ENCODE measurements at places on chromosomes 5 and 9.

- no peak for DNase-seq
Measured at GRCh38 chr5:175830586-175831300, 40.6 kb upstream of the CPLX2 start.

GRCh38 chr5:59569608-59570334, 323.8 kb downstream of the PDE4D start:
- DNase-seq: no peak

DNA sequence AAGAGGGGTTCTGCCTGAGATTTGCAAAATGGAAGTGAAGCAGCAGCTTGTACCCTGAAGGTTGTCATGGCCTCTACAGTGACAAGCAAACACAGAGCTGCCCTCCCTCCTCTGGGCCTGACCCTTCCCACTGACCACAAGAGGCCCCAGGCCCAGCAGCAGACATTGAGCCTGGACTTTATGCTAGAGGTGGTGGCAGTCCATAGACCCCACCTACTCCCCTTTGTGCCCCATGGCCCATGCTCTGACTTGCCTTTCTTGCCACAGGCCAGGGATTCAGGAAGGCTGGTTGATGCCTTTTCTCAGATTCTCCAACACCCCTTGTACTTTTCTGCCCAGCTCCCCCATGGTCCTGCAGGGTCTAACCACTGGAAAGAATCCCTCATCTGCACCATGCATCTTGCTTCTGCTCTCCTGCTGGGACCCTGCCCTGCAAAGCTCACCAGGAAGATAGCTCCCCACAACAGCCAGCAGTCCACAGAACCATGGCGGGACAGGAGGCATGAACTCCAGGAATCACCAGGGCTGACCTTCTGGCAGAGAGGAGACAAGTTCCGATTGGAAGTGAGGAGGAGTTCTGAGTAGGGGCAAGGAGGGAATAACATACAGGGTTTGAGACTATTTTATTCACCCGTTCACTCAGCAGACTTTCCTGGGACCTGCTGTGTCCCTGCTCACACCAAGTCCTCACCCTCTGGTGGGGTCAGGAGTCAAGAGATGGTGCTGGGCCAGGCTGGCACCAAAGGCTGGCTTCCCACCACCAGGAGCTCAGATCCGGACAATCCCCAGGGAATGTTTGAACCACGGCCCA, 263.8 kb downstream of the SYK start:
- no peak for DNase-seq

GRCh38 chr5:173963182-173963838, 25.7 kb upstream of the C5orf47 start:
- peak; percentile 66 for DNase-seq

GRCh38 chr9:87827341-87827740, 55.3 kb upstream of the SPATA31E1 start:
- DNase-seq: no peak

- peak; percentile 75 for DNase-seq
Measured at GRCh38 chr9:69199769-69200470, 25.8 kb downstream of the TJP2 start.

DNA sequence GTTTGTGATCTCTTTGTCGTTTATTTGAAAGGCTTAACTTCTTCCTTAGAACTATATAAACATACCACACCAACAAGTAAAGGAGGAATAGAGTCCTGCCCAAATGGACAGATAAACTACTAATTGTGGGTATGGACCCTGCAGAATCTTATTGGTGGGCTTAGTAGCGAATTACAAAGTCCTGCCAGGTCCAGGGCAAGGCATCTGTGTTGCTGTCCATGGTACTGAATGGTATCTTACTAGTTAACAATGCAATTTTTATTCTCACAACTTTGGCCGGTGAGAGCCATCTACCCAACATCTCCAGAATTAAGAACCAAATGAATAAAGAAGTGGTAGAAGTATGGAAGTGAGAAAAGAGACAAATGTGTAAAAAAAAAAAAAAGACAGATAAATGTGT, 1782.4 kb upstream of the WWC1 start:
- no peak for DNase-seq

DNA sequence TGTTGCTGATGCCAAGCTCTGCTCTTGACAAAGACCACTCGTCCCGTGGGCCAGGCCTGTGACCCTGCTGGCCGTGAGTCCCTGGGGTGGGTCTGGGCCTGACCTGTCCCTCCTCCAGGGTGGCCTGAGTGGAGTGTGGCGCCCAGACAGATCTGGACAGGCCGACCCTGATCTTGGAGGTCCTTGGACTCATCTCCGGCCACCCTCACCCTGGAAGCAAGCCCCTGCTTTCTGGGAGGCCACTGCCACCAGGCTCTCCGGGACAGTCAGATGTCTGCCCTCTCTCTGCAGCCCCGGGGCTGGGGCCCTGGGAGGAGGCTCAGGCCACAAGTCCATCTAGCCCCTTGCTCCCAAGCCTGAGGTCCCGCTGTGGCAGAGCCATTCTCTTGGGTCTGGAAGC, 31.2 kb upstream of the TMEM250 start:
- DNase-seq: no peak

- peak; percentile 61 for DNase-seq
Measured at GRCh38 chr5:119315516-119315949, 40.3 kb upstream of the TNFAIP8 start.

DNA sequence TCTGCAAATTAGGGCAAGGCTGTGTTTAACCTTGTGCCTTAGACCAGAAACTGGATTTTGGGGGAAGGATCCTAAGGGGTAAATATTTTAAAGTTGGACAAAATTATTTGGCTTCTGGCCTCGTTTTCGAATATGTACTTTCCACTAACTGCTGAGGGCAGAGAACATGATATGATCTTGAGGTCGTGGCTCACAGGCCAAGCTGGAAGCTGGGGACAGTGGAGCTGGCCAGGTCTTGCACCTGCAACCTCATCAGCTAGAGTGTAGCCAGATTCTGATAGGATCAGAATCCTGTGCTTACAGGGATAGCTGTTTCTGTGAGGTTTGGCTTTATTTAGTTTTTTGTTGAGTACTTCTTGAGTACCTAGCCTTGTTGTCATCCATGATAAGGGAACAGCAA, 24.9 kb downstream of the MAN2A1 start:
- DNase-seq: no peak

DNA sequence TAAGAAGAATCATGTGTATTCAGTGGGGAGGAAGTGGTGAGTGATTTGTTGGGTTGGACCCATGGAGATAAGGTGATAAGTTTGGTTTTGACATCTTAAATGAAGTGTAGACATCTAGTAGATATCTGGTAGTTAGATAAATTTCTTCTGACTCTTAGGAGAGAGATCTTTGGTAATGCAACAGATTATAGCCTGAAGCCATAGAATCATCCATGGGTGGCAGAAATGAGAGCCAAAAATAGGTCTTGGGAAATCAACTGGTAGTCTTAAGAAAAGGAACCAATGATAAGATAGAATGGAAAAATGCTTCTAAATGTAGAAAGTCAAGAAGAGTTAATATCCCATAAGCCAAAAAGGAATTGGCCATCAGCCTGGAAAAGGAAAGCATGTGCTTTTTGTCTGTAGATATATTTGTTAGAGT, 532.7 kb upstream of the GRAMD2B start:
- peak; percentile 70 for DNase-seq

DNA sequence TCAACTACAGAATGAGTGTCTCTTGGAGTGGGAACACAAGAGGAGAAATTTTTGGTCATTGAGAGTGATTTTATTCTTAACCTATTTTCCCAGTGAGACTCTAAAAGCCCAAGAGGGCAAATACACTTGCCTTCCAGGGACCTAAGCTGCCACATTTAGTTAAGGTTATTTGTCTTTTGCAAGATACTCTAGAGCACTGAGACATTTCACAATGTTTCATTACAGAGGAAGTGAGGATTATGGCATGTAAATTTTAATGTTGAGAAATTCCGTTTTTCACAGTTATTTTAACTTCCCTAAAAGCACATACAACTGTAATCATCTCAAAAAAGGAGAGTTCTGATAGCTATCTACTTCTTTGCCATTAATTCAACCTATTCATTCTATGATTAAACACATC, 38.7 kb upstream of the RAB3C start:
- DNase-seq: peak; percentile 9

- DNase-seq: no peak
Measured at GRCh38 chr9:130433168-130433946, 11.4 kb upstream of the ASS1 start.

DNA sequence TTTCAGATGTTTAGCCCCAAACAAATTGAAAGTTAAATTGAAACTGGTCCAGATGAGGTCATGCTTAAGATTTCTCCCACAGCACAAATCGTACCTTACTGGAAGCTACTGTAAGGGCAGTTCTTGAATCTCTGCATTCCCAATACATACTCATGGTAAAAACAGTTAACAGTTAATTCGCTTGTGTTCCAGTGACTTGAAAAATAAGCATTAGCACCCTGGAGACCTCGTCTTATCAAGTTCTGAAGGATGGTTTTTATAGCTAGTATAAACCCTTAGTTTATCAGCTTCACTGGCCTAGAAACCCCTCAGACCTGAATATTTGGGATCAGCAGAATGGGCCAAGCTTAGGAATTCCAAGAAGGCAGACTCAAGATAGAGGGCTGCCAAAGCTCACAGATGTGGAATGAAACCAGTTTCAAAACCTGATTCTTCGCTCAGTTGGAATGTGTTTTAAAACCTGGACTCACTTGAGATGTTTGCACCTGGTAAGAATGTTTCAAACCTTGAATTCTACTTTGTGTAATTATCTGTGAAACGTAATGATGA, 103.6 kb downstream of the C9orf152 start:
- DNase-seq: no peak

- no peak for DNase-seq
Measured at GRCh38 chr9:274406-274805, 59.7 kb downstream of the DOCK8 start.

- DNase-seq: no peak
Measured at GRCh38 chr9:117739624-117740347, 35.6 kb downstream of the TLR4 start.

- no peak for DNase-seq
Measured at GRCh38 chr9:8633784-8634183, 834.2 kb upstream of the DMAC1 start.

DNA sequence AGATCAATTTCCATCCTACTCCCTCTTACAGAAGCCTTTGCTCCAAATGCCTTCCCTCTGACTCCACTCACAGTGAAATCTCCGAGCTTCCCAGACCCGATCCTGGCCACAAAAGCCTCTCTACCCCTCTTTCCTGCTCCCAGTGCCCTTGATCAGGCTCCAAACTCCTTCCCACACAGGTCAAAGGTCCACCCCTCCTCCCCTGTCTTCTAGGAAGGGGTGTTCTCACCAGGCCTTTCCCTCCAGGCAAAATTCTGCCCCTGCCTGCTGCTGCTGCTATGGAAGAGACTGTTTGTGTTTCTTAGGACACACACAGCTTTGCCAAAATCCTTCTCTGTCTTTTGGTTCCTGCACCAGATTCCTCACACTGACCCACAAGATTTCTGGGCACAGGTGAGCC, 85.8 kb upstream of the ALDH1A1 start:
- no peak for DNase-seq

GRCh38 chr9:35814106-35814840, 569 bp downstream of the HINT2 start:
- DNase-seq: peak; percentile 34

DNA sequence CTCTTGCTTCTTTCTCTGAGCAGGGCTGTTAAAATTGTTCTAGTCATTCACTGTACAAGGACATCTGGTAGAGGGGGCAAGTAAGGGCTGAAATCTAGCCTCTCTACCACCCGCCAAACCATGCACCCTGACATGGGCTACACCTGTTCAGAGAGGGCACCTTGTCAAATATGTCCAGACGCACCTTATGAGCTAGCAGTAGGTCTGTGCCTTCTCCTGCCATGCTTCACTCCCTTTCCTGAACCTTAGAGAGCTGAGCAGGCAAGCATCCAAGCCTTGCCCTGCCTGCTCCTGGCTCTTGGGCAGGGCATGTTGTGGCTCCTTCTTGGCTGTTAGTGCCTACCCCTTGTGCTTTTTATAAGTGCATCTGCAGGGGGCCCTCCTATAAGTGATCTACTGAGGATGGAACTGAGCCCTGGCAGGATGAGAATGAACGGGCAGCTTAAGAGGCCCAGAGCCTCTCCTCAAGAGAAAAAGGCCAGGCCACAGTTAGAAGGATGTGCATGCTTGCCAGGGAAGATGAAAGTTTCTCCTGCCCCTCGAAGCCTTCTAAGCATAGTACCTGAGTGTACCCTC, 3.8 kb upstream of the NEUROG1 start:
- DNase-seq: no peak

GRCh38 chr9:13555516-13555915, 276.0 kb upstream of the MPDZ start:
- no peak for DNase-seq

GRCh38 chr9:98774746-98775145, 21.6 kb downstream of the ANKS6 start:
- DNase-seq: no peak

GRCh38 chr5:67676863-67677262, 480.3 kb upstream of the CD180 start:
- no peak for DNase-seq

DNA sequence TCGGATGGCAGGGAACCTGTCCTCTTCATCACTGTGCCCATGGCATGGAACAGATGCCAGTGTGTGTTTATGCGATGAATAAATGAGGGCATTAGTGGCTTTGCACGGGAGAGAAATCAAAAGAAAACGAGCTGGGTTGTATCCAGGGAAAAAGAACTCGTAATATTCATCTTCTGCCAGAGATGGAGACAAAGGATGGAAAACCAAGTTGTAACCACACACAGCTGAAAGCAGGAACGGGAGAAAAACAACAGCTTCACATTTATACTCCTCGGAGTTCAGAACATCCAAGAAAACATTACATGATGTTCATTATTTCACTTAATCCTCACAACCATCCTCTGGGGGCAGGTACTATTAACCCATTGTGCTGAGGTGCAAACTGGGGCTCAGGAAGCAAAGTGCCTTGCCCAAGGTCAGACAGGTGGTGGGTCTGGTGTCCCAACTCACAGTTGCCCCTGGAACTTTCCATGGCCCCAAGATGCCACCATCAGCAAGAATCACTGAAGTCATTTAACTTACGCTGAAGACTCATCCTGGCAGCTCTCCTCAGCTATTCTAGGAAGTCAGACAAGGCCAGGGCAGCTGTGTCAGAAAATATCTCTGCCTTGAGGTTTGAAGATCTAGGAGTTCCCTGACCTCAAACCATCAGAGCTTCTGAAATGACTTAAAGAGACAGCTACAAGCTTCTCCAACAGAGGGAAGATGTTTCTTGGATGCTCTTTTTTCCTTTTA, 250.4 kb downstream of the NSG2 start:
- DNase-seq: no peak

GRCh38 chr5:44365345-44365744, 23.9 kb downstream of the FGF10 start:
- DNase-seq: peak; percentile 7

DNA sequence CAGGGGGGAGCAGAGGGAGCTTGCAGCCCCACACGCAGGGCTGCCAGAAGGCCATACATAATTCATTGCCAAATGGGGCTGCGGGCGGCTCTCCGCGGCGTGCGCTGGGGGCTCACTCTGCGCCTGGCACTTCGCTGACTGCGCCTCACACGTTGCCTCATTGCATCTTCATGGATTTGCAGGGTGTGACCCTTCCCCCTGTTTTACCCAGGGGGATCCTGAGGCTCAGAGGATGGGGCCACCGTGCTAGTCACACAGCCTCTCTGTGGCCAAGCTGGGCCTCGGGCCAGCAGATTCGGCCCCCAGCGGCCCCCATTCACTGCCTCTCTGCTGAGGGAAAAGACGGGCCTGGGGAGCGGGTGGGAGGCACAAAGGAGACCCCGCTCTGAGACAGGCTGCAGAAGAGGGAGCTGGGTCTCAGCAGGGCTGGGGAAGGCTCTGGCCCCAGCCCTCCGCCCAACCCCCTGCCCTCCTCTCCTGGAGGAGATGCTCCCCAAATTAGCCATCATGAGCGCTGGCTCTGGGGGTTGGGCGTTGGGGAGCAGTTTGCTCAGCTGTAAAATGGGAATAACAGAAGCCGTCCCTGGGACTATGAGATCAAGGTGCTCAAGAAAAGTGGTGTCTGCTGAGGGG, 115.5 kb downstream of the C9orf50 start:
- no peak for DNase-seq

- peak; percentile 65 for DNase-seq
Measured at GRCh38 chr5:172035049-172035448, 28.6 kb upstream of the FBXW11 start.

Measured in bronchial epithelial cell (primary cell).